ENCODE measurements at places on chromosomes 13 and 19.

DNA sequence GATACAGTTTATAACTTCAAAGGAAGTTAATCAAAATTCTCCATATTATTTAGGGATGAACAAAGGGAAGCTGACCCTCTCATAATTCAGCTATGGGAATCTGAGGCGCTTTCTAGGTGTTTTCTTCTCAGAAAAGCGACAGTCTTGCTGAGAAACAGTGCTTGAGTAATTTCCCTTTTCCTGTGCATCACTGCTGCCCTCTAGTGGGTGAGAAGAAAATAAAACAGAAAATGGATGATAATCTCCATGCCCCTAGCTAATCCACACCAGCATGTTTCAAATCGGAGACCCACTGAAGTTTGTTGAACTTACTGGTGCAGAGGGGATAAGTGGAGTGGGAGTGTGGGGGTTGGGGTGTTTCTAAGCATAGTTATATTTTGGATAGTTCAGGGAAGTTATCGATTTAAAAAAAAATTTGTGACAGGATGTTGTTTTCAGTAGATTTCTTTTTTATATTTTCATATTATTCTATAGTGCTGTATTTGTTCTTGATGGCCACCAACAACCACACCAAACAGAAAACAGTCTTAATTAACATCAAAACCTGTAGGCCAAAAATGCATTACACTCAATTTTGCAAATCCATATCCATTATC is 21.4 kb downstream of the LCP1 start:
- DNase-seq = no peak

- DNase-seq = no peak
Measured at GRCh38 chr13:23656637-23657371, 86.6 kb downstream of the TNFRSF19 start.

DNA sequence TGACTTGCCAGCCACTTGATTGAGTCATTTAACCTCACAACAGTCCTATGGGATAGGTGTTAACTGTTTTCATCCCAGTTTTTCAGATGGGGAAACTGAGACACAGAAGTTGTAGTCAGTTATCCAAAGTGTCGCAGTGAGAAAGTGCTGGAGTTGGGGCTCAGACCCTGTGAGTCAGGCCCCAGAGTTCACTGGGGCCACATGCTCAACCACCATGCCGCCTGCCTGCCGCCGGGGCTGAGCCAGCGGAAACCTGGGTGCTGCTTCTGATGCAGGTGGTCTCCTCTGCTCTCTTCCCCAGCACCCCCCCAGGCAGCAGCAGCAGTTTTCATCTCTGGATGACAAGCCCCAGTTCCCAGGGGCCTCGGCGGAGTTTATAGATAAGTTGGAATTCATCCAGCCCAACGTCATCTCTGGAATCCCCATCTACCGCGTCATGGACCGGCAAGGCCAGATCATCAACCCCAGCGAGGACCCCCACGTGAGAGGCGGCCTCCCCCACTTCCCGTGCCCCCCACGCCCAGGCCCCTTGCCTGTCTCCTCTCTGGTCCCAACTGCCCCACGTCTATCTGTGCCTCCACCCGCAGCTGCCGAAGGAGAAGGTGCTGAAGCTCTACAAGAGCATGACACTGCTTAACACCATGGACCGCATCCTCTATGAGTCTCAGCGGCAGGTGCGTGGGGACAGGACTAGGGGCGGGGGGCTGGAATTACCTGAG is 12.9 kb downstream of the BCKDHA start:
- DNase-seq = no peak

GRCh38 chr19:46337487-46337886 is 9.4 kb upstream of the PPP5C start:
- no peak for DNase-seq

DNA sequence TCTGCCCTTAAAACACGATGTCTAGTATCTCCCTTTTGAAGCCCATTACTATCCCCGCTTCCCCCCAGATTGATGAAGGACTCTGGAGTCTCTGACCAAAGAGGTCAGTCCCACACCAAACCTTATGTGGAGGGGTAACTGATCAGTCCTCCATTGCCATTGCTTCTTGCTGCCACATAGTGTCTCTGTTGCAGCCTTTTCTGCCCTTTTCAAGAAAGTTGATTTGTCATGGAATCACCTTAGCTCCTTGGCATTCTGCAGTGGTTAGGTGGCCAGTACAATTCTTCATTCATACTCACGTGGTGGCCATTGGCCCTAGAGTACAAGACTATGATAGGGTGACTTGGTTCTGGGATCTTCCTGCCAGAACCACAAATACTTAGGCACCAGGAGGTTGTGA is 8.4 kb upstream of the HTR2A start:
- no peak for DNase-seq

DNA sequence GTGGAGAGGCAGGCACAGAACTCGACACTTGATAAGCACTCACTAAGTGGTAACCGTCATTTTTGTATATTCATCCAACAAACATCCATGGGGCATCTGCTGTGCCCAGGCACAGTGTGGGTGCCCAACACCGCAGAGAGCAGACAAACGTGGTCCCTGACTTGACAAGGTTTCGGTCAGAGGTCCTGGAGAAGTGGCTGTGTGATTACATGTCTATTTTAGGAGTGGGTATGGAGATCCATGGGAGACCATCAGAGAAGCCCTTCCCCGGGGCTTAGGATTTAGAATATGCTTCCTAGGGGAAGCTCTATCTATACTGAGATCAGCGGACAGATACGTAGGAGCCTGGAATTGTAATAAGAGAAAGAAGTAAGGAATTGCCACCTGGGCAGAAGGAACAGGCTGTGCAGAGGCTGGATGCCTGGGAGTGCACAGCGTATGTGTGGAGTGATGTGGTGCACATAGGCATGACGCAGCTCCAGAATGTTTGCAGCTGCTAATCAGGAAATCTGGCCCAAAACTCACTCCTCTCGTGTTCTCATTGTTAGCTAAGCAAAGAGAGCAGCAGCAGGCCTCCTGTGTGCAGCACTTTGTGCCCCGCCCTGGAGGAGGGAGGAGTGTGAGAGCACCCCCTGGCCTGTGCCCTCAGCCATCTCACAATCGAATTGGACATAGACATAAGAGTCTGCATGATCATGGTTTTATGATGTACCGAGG is 23.0 kb upstream of the IRS2 start:
- no peak for DNase-seq

- no peak for DNase-seq
Measured at GRCh38 chr19:2255112-2255845, 938 bp downstream of the JSRP1 start.

DNA sequence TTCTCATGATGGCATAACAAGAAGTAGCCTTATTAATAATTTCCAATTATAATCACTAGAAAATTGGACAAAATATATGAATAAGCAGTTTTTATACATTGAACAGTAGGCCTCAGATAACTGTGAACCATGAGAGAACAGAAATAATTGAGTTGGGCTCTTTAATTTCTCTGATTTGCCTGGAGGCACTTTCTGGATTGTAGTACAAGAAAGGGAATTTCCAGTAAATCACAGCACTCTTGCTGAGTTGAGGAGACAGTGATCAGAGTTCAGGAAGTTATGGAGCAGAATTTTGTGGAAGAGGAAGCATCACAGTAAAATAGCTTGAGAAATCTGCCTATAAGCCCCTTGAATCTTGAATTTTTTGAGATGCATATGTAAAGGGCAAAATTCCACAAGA is 216.2 kb downstream of the MAB21L1 start:
- DNase-seq = no peak

DNA sequence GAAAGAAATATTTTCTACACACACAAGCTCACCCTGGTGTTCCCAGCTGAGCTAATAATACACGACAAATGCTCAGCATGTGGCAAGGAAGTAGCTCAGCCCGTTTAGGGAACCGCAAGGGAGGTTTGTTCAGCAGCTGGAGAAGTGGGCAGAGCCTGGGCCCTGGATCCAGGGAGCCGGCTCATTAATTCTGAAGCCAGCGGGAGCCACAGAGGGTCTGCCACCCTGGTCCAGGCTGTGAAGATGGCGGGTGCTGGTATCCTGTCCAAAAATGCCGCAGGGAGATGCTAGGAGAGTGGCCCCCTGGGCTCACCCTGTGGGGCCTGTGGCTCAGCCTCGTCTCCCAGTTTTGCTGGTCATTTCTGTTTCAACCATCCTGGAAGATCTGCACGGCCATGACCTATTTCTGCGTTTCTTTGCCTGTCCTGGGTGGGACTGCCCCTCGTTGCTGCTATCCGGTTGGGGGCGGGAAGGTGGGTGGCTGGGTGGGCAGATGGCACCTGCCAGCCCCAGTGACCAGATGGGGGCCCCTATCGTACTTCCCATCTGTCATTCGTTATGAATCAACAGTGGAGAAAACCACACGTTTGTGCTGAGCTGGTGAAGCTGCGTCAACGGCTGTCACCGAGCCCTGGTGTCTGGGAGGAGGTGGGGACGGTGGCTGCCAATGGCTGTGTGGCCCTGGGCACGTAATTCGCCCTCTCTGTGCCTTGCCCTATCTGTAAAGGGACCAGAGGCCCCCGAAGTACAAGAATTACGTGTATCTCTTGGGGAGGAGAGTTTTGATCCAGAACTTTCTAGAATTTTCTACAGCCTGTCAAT is 2.7 kb upstream of the GNA15 start:
- DNase-seq = peak; percentile 29

GRCh38 chr13:99314640-99315176 is 7.5 kb upstream of the GPR183 start:
- peak; percentile 34 for DNase-seq

DNA sequence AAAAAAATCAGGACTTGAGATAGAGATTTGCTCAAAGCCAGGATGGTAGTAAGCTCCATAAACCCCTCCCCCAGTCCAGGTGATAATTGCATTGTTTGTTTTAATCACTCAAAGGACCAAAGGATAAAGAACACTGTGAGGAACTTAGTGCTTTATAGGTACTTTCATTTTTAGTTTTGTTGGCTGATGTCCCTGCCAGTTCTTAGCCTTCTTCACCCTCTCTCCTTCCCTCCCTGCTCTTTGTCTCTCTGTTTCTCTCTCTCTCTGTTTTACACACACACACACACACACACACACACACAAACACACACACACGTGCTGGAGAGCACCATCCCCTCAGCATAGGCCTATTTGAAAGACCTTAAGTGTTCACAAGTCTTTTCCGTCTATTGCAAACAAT is 5.2 kb downstream of the FRY start:
- no peak for DNase-seq

GRCh38 chr19:48271531-48272151 is 1.8 kb downstream of the ZNF114 start:
- DNase-seq = no peak

Measured in activated naive CD8-positive, alpha-beta T cell treated with anti-CD3 and anti-CD28 coated beads, Interleukin-2, amount 50 U/mL, for 16 hours (primary cell).